ENCODE measurements at places on chromosomes 5 and 9.

DNA sequence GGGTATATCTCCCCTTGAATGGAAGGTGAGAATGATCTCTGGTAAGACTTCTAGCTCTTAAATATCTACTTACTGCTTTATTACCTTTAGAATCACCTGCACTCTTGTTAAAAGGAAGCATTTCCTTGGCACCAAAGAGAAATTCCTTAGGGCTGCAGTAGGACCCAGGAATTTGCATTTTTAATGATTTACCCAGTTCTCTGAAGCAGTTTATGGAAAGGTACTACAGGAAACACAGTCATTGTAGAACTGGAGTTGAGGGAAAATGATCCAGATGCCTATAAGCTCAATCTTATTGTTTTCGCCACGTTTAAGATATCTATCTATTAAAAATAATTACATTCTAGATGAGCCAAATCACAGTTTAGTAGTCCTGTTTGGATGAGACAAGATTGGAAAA is 9.5 kb upstream of the C9 start:
- DNase-seq: no peak

- DNase-seq: no peak
Measured at GRCh38 chr9:91047993-91048607, 246.5 kb downstream of the SYK start.

DNA sequence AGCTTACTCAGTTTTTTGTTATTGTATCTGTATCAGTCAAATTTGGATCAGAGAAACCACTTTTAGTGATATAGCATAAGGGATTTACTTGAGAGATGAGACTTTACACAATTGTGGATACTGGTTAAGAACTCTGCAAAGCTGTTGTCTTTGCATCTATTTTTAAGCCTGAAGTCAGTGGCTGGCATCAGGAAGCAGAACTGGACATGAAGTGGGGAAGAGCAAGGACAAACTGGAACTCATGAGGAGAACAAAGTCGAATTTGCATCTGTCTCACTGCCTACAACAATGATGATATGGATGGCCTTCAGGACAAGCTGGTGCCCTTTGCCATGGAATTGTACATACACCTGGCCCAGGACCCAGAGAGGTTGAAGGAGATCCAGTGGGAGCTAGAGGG is 15.8 kb upstream of the MYORG start:
- DNase-seq: no peak

DNA sequence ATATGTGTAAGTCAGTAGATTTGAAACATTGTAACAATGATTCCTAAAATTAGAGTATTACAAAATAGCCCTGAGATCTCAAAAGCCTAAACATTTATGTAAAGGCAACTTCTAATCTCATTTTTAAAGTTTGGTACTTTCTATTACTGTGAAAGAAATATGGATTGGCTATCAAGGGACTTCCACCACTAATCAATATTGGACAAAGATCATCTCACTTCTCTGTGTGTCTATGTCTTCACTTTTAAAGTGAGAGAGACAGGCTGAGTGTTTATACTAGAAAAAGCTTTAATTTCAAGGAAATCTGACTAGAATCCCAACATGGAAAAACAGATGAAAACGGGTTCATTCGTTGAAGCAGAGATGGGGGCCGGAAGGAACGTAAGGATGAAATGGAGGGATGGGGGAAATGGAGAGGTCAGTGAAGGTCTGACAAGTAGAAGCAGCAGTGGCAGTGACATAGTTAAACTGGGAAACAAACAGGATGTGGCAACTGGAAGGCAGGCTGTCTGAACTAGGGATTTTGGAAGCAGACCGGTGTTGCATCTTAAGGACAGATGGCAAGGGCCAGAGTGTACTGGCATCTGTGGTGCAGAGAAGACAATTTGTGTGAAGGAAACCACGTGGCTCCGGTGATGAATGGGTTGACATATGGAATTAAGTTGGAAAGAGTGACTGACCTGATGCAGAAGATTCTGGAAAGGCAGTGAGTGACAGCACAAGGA is 60.8 kb downstream of the PDE4D start:
- no peak for DNase-seq

GRCh38 chr5:180127682-180128670 is 56.4 kb upstream of the RNF130 start:
- DNase-seq: no peak

DNA sequence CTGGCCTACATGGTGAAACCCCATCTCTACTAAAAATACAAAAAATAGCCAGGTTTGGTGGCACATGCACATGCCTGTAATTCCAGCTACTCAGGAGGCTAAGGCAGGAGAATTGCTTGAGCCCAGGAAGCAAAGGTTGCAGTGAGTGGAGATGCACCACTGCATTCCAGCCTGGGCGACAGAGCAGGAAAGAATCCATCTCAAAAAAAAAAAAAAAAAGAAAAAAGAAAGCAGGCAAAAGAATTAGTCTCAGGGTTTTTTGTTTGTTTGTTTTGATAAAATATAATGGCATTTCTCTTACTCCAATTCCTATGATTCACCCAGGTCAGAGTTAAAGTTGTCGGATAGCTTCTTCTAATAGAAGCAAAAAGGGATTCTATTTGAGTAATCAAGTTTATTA is 67.0 kb upstream of the ATG10 start:
- no peak for DNase-seq

- no peak for DNase-seq
Measured at GRCh38 chr9:104572612-104573011, 3.6 kb downstream of the OR13C8 start.

GRCh38 chr5:138626333-138626944 is 51.2 kb upstream of the HSPA9 start:
- no peak for DNase-seq

DNA sequence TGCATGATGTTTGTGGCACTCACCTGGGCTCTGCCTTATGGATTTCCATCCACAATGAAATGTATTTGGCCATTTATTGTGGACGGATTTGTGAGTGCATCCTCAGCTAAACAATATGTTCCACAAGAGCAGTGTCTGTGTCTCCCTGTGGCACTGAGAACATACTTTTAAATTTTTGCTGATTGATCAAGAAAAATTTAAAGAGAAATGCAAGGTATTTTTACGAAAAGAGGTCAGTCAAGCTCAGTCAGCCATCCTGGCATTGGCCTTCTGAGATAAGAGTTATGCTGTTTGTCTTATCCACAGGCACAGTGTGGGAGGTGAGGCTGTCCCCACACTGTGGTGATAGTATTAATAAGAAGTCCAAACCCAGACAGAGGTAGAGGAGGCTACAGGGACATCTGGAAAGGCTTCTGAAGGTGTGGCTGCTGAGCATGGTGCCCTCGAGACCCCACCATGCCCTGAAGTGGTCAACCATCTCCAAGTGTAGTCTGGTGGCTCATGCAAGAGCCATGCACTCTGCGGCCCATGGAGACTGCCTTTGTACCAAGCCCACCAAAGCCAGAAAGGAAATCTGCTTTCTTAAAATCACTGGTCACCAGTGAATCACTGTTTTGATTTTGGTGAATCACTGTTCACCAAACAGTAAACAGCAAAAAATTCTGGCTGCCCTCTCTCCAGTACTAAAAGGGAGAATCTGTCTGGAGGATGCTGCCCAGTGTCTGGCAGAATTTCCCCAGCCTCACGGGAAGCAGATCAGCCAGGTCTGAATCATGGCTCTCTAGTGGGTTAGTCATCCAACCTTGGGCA is 28.8 kb downstream of the SPOCK1 start:
- DNase-seq: no peak

DNA sequence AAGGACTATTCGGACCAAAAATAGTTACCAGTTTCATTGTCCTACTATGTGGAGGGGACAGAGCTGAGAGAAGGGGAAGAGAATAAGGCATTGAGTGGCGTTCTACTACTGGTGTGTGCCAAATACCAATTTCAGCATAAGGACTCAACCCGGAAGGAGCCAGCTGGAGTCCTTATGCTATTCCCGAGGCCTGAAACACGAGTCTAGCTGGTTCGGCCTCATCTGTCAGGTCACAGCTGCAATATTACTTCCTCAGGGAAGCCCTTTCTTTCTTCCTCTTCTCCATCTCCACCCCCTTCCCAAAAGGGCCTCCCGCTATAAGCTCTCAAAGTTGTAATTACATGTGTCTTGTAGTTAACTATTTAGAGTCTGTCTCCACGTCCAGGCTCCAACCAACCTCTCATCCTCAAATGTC is 20.5 kb upstream of the FER start:
- DNase-seq: no peak

GRCh38 chr9:18437315-18438201 is 36.4 kb upstream of the ADAMTSL1 start:
- DNase-seq: no peak

DNA sequence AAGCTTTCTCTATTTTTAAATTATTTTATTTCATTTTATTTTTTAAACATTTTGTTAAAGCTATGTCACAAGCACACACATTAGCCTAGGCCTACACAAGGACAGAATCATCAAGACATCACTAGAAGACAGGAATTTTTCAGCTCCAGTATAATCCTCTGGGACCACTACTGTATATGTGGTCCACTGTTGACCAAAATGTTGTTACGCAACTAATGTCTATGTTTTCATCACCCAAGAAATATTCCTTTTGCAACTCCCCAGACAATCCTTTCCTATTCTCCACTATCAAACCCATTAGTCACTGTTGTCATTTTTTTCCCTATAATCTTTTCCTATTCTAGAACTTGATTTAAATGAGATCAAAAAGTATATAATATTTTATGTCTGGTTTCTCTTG is 2371.7 kb upstream of the C9orf72 start:
- DNase-seq: no peak

DNA sequence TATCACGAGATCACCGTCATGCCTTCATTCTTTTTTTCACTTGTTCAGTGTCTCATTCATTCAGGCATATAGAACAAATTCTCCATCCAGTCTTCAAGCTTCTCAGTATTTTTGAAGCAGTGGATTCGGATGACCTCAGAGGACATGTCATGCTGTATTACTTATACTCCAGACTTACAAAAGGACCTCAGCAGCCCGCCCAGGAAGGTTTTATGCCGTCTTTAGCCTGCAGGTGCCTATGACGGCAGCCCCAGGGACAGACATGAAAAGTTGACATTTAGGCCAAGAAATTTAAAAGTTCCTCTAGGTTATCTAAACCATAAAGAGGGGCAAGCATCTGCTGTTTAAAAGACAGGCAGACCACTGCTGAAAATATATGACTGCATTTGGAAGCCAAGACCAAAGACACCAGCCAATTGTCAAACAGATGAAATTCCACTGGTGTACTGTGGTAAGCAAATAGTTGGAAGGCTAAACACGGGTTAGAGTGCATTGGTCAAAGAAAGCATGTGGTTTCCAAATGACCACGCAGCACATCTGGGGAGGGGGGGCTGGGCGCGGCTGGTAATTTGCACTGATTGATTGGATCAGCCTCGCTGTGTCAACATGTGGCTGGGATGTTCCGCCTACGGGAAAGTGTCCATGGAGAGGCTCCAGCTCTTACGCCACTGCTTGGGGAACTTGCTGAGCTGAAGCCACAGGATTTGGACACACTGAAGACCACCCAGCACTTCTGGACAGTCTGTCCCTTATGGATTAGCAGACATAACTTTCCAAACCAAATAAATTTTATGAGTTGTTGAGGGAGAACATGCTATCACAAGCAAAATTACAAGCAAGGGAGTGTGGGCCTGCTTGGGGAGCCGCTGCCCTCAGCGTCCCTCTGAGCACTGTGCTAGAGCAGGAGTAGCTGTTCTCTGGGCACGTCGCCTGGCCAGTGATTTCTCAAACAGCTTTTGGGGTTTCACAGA is 173.6 kb downstream of the FANCC start:
- DNase-seq: no peak

- no peak for DNase-seq
Measured at GRCh38 chr5:36667824-36668223, 61.4 kb downstream of the SLC1A3 start.

DNA sequence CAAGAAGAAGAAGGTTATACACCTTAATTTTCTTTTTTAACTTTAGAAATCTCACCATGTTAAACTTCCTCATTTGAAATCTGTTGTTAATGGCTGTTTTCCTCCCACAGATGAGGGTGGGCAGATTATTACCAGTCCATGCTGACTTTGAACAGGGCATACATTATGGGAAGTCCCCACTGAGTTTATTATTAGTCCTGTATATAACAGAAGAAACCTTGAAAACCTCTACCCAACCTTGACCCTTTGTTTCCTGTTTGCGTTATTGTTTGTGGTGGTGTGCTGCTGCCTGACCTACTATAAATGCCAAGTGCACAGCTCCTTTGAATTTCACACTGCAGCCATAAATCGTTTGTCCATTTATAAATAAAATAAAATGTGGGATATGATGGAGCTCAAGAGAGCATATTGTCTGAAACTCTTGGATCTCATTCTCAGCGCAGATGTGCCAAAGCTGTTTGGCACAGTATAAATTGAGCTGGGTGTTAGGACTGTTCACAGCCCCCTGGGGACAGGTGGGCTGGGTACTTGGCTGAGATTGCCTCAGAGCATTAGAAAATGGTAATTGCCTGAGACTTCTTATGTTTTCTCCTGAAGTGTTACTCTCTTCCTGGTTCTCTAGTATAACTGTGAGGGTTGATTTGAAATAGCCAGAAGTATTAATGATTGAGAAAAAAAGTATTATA is 139.6 kb downstream of the SPATA31D1 start:
- no peak for DNase-seq

- DNase-seq: no peak
Measured at GRCh38 chr5:93601071-93601801, 18.2 kb downstream of the NR2F1 start.

- no peak for DNase-seq
Measured at GRCh38 chr5:166909926-166910325, 1381.5 kb upstream of the WWC1 start.

DNA sequence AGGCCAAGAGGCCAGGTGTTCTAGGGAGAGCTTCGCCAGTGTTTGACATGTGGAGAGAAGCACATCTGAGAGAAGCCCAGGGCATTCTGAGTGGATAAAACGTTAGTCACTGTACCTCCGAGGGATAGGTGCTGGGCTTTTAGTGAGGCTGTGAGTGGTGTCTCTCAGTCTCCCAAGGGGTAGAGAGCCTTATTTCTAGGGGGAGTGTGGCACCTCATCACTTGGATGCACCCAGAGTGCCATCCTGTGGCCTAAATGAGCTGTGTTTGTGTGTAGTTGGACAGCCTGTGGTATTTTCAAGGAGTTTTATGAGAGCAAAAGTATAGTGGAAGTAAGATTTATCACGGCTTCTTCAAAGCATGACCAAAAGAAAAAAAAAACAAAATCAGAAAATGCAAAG is 1046.9 kb upstream of the WWC1 start:
- DNase-seq: no peak

DNA sequence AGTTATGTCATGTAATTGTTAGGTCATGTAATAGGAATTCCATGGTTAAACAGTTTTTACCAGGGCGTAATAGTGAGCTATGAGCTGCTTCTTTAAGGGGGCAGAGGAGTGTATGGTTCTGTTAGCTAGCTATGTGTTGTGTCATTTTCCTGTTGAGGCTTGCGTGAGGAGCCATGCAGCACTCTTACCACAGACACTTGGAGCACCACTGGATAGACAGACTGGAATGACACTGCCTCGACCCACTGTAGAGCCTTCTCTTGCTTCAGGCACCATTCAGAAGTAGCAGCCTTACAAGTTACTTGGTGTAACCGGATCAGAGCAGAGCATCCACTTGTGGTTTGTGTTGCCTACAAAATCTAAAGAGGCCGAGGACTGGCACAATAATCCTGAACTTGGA is 28.3 kb upstream of the STOM start:
- no peak for DNase-seq

All from NCI-H1417 treated with DMSO at 0.1 percent for 48 hours (cell line).